ENCODE measurements at places on chromosomes 2 and 18. TPM values are rescaled to one million over a fixed set of nuclear protein-coding genes. Genes with fewer than 3 reads are reported as not detected.

The DCDC2C gene
- total RNA-seq = not detected

The LYPD1 gene
- 10.3 TPM for total RNA-seq

The TNFAIP6 gene
- total RNA-seq = not detected

The CRYGD gene
- total RNA-seq = not detected

The IL1RN gene
- total RNA-seq = 5.0 TPM

The DIS3L2 gene
- total RNA-seq = 30.4 TPM

The ABCG5 gene
- not detected for total RNA-seq

The TMEM131 gene
- 22.8 TPM for total RNA-seq

The RIT2 gene
- not detected for total RNA-seq

The ABCB11 gene
- total RNA-seq = not detected

The UGT1A10 gene
- total RNA-seq = not detected

The CCDC150 gene
- 9.8 TPM for total RNA-seq

The VWC2L gene
- not detected for total RNA-seq

The LYG2 gene
- total RNA-seq = not detected

The ADRA2B gene
- 0.55 TPM for total RNA-seq

The TMEM182 gene
- 12.9 TPM for total RNA-seq

The ETAA1 gene
- total RNA-seq = 17.1 TPM

The CD226 gene
- 0.13 TPM for total RNA-seq

The LDLRAD4 gene
- total RNA-seq = 1.2 TPM

The FBXO15 gene
- total RNA-seq = 2.2 TPM

The ANKRD23 gene
- 8.9 TPM for total RNA-seq

The MARCO gene
- total RNA-seq = not detected

The MC2R gene
- not detected for total RNA-seq

The ACTG2 gene
- not detected for total RNA-seq

The CNTNAP5 gene
- not detected for total RNA-seq

The GPR45 gene
- not detected for total RNA-seq

The TWIST2 gene
- total RNA-seq = 5.0 TPM

The SCN2A gene
- not detected for total RNA-seq

The ALPG gene
- 1.2 TPM for total RNA-seq

Data from PC-9 (cell line).